BJ (cell line): ENCODE measurements at places on chromosomes 2 and 18.

GRCh38 chr2:33134791-33135560 lies 188.2 kb downstream of the LTBP1 start:
- DNase-seq, result no peak

GRCh38 chr2:238973038-238973739 lies 125.3 kb downstream of the TWIST2 start:
- no peak for DNase-seq

DNA sequence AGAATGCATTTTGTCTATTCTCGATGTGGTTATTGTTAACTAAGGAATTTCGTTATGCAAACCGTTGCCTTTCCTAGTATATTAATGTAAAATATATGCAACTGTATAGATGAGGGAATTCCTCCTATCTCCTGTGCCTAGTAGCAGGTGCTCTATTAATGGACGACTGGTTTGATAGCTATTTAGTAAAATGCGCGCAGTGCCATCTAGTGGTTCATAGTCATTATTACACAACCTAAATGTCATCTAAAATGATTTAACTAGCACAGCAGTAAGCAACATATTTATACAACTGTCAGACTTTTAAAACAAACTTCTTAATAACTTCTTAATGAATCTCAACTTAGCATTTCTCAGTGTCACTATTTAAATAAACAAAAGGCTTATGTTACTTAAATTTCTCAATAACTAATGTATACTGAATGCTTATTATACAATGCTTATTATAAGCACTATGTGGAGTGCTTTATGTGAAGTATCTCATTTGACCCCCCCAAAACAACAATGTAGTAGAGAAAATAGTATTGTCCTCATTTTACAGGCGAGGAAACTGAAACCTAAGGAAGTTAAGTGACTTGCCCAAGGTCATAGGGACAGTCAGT lies 77.9 kb downstream of the DTNA start:
- DNase-seq, result no peak

GRCh38 chr2:160257743-160258491 lies 57.8 kb upstream of the ITGB6 start:
- DNase-seq, result no peak

DNA sequence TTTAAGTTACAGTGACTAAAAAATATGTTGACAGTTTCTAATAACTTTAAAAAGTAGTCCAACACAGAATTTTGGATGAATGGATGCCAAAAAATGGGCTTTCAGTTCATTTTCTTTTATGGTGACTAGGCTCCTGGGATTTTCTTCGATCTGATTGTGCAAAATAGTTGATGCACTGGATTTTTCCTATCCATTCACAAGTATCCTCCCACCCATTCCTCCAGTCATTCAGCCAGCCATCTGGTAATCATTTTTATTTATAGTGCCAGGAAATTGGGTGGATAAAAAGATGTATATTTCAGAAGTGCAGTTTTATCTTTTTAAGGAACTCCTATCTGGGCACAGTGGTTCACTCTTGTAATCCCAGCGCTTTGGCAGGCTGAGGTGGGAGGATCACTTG lies 175.1 kb downstream of the PTPRM start:
- no peak for DNase-seq

- no peak for DNase-seq
Observed at GRCh38 chr18:25454270-25454659, 102.3 kb upstream of the ZNF521 start.

GRCh38 chr18:26262156-26262555 lies 35.9 kb downstream of the TAF4B start:
- no peak for DNase-seq

DNA sequence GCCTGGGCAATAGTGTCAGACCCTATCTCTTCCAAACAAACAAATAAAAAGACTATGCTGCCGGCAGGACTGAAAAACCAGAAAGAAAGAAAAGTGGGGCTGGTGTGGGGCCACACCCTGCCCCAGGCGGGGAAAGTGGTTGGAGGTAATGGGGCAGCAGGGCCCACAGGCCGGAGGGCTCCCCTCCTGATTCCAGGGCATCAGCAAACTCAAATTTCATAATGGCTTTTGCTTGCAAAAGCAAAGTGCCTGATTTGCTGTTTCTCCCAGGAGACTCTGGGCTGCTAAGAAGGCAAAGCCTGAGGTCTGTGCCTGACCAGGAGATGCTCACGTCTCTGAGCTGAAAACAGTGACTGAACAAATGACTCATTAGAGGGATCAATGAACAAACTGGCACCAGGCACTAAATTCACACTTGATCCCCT lies 121.9 kb downstream of the HDAC4 start:
- no peak for DNase-seq

GRCh38 chr2:69088466-69088865 lies 75.5 kb downstream of the ANTXR1 start:
- no peak for DNase-seq

DNA sequence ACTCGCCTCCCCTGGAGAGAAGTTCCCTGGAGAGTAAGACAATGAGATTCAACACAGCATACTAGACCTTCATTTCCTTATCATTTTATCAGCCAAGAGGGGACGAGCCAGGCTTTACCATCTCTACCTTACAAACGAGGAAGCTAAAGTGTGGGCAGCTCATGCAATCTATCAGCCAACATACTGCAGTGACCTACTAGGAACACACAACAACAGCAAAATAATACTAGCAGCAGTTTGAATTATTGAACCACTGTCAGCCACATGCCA lies 60.0 kb upstream of the TEX51 start:
- no peak for DNase-seq

DNA sequence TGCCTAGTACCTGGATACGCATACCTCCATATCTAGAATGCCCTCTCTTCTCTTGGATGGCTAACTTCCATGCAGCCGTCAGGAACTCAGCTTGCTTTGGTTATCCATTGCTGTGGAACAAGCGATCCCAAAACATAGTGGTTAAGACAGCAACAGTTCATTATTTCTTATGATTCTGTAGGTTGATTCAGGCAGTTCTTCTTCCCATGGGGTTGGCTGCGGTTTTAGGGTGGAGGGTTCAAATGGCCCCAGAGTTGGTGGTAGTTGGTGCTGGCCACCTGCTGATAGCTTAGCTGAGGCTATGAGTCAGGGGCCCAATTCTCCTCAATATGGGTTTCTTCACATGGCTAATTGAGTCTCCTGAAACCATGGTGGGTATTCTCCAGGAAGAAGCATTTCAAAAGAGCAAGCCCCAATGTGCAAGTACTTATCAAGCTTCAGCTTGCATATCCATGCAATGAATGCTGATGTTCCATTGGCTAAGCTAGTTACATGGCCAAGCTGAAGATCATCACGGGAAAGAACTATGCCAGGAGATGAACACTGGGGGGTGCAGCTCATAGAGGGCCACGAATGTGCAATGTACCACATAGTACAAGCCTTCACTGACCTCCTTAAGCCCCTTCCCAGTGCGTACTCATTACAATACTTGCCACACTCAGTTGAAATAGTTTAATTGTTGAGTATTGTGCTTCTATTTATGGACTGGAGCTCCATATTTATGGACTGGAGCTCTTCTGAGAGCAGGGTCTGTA lies 10.0 kb upstream of the RHOB start:
- no peak for DNase-seq

DNA sequence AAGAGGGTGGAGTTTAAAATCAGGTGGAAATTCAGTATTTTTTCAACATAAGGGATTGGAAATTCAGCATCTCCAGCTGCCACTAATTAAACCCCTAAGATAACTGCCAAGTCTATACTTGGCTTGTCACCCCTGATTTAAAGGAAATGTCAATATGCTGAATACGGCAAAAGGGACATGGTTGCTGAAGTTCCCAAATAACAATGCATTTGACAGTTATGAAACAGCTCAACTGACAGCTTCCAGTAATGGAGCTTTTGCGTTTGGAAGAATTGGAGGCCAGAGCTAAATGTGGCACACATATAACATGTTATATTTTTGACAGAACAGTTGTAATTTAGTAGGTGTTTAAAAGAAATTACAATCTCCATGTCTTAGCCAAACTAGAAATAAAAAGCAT lies 1867.9 kb upstream of the LRRTM1 start:
- DNase-seq, result no peak

DNA sequence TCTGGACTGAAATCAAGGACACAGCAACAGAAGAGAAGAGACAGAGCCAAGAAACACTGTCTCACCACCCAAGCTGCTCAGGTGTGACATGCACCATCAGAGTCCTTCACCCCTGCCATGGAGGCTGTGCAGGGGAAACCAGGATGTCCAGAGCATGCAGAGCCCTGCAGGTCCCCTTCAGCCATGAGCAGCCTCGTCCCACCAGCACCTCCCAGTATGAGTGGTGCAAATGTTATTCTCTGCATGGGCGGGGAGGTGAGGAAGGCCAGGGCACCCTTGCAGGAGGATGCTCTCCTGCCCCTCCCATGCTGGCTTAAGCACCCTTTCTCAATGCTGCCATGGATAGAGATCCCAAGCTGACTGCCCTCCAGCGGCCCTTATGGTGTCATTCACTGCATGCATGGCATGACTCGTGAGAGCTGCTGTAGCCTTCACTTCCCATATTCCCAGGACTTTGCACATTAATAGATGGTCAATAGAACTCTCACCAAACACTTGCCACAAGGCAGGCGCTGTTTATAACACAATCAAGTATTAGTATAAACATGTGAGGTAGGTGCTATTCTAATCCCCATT lies 171.0 kb downstream of the ANAPC1 start:
- no peak for DNase-seq

DNA sequence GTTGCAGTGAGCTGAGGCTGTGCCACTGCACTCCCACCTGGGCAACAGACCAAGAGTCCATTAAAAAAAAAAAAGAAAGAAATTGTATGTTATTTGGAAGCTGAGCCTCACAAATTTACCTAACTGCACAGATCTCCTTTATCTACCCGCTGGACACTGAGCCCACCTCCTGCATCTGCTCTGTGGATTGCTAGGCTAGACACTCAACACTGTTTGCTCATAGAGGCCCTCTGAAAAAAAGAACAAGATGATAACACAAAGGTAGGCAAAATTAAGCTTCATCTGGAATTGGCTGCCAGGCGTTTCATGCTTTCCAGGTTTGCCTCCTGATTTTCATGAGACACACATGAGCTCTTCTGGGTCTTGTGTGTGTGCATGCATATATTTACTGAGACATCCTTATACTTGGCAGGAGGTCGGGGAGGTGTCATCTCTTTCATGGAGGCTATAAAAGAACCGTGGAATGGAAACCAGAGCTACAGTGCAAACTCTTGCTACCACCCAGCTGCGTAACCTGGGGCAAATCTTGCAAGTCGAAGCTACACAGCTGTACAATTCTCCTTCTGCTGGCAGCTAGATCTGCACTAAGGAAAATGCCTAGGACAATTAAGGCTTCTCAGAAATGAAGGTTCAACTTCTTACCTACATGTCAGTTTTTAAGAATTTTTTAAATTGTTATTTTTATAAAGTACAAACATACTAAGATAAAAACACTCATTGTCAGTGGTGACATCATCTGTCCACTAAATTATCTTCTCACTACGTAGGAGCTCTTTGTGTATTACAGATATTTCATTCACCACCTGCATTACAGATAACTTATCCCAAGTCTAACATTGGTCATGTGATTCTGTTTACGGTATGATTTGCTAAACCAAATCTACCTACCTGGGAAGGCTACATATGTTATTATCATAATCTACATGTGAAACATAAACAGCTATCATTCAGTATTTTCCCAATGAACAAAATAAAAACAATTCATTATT lies 63.1 kb downstream of the CABYR start:
- no peak for DNase-seq

DNA sequence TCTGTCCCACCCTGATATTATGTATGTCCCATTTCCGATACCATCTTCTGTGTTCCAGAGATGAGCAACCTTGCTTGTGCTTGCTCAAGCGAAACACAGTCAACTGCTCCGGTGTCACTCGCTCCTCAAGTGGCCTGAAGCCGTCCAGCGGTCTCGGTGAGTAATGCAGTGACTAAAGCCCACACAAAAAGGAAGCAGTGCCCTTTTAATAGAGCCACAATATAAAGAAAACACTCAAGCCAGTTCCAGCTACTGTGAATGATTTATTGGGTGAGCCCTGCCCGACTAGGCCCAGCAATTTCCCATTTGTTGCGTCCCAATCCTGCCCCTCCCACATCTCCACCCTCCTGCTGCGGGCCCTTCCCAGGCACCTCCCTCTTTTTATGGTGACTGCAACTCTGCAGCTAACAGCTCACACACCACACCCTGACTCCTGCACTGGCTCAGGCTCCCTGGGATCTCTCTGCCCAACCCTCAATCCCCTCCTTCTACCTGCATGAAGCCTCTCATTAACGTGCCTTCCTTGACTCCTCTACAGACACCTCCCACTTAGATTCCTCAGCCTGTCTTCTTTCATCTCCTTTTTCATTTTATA lies 44.2 kb upstream of the DSC1 start:
- DNase-seq, result no peak

- DNase-seq, result no peak
Observed at GRCh38 chr2:191266201-191266600, 21.0 kb downstream of the MYO1B start.

GRCh38 chr2:137237055-137237454 lies 471.7 kb downstream of the THSD7B start:
- DNase-seq, result peak; percentile 35

- DNase-seq, result no peak
Observed at GRCh38 chr18:44474591-44474990, 206.1 kb upstream of the SETBP1 start.
